Activated T-cell treated with anti-CD3 and anti-CD28 coated beads, Interleukin-2, amount 50 U/mL, for 48 hours (primary cell): ENCODE measurements at places on chromosomes 5 and 9.

GRCh38 chr5:42915306-42915866 lies 103.7 kb upstream of the SELENOP start:
- DNase-seq = no peak

DNA sequence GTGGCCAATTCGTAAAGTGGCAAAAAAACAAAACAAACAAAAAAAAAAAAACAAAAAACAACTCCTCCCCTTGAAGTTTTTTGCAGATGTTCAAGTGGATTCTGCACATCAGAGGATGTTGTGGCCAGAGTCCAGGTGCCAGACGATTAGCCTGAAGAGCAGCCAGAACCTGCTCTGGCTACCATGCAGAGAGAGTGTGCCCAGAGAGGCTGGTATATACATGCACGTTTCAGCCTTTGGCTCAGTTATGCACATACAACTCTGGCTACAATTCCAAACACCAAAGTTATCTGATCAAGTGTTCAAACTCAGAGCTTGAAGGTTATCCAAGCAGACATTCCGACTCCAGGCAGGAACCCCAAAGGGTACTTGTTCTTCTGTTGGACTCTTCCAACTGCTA lies 34.7 kb downstream of the GGTA1 start:
- DNase-seq = no peak

- DNase-seq = peak; percentile 23
Measured at GRCh38 chr5:175443514-175444059, 395 bp downstream of the DRD1 start.

DNA sequence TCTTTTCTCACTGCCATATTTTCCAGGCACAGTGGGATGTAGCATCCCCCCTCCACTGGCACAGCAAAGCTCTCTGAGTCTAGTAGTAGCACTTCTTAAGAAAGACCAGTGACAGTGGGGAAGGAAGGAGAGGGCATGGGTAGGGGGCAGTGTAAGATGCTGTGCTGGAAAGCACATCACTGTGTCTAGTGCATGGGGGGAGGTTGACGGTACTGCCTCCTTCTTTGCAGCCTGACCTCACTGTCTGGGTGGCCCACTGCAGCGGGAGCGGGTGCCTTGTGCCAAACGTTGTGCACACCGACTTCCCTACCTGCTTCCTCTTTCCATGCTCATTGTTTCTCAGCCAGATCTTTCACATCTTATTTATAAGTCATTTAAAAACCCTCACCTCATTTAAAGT lies 91.8 kb downstream of the PDE8B start:
- no peak for DNase-seq

DNA sequence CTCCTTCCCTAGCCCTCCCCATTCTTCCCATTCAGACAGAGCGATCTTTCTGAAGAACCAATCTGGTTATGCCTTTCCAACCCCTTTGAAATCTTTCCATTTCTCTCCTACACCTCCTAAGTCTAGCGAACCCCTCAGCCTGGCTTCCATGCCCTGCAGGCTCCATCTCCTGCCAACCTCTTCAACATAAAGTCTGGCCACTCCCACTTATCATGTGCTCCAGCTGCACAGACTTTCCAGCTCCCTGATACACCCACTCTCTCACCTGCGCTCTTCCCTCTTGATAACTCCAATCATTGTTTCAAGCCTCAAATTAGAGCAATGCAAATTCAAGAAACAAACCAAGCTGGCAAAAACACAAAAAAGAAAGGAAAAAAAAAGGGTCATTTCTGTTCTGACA lies 3.8 kb upstream of the ORM1 start:
- DNase-seq = no peak
